Cortex of kidney (tissue), 1 donor: ENCODE measurements at places on chromosomes 2 and 18.

DNA sequence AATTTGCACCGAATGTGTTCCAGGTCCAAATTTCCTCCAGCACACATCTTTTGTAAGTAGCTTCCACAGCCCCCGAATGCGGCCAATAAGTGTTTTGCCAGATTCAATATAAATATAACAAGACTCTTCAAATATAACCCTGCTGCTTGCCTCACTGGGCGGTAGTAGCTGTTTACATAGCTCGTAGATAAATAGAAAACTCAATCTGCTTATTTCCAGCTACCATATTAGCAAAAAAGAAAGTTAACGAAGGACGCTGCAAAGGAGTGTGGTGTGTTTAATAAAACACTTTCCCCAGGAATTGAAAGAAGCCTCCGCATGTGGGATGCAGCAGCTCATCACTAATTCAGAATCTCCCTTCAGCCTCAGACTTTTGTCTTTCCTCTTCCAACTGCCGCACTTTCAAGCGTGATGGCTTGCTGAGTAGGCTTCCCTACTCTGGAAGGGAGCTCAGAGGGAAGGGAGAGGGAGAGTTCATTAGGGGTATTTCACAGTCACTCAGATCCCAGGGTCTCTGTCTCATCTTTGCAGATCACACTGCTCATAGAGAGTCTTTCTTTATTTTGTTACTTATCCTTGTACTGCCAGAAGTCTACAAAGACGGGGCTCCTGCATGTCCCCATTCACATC is 367.0 kb downstream of the RND3 start:
- DNase-seq, result no peak

GRCh38 chr2:99035920-99036319 is 99.9 kb upstream of the CRACDL start:
- DNase-seq, result no peak

GRCh38 chr2:230319211-230319862 is 7.7 kb upstream of the SP140L start:
- no peak for DNase-seq

DNA sequence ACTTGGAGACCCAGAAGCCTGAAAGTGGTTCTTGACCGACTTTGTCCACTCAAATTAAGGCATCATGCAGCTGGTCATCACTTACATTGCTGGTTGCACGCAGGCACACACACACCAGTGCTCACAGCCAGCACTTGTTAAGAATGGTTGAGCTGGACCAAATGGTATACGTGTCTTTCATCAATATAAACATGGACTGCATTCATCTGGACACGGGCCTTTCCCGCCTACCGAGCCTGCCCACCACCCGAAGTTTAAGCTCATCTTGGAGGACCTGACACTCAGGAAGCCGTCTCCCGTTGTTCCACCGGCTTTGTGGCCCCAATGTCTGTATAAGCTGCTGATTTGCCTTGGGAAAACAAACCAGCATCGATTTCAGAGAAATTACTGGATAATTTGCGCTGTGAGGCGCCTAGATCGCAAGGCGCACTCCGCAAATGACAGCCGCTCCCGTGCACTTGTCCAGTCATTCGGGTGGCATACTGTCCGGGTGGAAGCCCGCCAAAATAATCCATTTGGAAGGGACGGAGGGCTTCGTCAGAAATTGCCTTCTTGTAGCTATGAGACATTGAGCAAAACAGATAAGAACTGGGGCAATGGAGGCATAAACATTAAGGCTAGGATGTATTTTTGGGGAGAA is 40.1 kb upstream of the AKAIN1 start:
- DNase-seq, result no peak

- DNase-seq, result no peak
Measured at GRCh38 chr2:80078290-80079036, 226.1 kb downstream of the LRRTM1 start.

DNA sequence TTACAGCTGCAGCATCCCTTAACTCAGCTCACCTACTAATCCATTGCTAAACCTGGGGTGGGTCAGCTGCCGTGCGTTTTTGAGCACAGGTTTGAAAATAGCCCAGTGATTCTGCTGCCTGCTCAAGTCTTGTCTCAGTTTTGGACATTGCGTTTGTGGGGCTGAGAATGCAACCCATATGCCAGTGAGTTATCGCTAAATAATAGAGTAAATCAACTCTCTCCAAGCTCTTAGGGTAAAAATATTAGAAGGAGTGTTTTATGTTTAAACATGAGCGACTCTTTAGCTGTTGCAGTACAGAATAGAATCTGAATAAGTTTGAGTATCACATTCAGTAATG is 2.1 kb downstream of the TSHZ1 start:
- no peak for DNase-seq
